ENCODE measurements at places on chromosomes 7 and 10.

- DNase-seq, result no peak
Observed at GRCh38 chr7:121940918-121941317, 68.0 kb downstream of the PTPRZ1 start.

GRCh38 chr10:75660823-75661222 lies 229.4 kb downstream of the LRMDA start:
- DNase-seq, result no peak

- no peak for DNase-seq
Observed at GRCh38 chr10:7487528-7487927, 76.7 kb upstream of the SFMBT2 start.

DNA sequence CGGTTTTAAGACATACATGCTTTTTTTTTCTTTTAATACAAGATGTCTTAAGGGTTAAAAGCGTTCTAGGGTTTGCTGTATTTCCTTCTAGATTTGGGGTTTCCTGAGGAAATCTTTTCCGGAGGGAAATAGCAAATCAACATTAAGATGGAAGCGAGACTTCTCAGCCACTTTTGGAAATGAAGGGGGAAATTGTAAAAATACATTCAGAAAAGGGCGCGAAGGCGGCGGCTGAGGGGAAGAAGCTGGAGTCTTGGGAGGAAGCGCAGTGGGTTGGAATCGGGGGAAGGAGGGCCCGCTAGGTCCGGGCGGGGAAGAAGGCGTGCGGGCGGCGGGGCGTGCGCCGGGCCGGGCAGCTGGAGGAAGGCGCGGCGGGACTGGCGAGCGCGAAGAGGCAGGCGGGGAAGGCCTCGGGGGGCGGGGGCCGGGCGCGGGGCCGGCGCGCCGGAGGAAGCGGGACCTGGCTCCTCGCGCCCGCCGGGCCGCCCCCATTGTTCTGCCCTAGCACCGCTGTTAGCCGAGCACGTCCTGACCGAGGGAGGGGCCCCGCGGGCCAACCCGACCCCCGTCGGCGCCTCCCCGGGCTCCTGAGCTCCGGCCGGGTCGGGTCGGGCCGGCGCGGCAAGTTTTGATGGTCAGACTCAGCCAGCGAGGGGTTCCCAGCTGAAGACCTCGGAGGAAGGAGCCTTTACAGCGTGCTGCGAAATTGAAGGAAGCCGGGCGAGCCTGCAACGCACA lies 1.5 kb upstream of the SKIDA1 start:
- DNase-seq, result no peak

DNA sequence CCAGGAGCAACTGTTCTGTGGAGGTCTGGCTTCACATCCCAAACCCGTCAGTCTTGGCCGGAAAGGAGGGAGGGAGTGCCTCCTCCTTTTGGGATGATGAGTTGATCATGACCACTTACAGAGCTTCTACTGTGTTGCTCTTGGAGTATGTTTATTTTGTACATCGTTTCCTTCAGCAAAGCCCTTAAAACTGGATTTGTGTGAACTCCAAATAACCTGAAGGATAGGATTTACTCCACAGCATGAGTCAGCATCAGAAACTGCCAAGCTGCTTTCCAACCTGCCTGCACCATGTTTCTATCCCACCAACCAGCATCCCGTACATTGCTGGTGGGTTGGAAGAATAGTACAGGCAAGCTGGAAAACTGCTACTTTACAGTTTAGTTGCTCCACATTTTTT lies 3.5 kb downstream of the CCDC201 start:
- no peak for DNase-seq

DNA sequence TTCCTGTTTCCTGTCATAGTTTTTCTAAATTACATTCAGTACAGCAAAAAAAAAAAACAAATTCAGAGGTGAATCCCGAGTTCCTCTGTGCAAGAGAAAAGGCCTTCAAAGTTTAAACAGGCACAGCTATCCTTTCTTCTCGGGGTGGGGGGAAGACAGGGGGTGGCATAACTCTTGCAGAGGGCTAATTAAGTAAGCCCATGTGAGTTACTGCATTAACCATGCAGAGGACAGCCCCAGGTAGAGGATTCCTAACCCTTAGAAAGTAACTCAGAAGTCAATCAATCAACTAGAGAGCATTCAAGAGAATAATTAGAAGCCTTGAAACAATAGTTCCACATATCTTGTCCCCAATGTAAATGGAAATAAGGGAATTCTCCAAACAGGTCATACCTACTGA lies 170.9 kb downstream of the CSTF2T start:
- DNase-seq, result no peak

DNA sequence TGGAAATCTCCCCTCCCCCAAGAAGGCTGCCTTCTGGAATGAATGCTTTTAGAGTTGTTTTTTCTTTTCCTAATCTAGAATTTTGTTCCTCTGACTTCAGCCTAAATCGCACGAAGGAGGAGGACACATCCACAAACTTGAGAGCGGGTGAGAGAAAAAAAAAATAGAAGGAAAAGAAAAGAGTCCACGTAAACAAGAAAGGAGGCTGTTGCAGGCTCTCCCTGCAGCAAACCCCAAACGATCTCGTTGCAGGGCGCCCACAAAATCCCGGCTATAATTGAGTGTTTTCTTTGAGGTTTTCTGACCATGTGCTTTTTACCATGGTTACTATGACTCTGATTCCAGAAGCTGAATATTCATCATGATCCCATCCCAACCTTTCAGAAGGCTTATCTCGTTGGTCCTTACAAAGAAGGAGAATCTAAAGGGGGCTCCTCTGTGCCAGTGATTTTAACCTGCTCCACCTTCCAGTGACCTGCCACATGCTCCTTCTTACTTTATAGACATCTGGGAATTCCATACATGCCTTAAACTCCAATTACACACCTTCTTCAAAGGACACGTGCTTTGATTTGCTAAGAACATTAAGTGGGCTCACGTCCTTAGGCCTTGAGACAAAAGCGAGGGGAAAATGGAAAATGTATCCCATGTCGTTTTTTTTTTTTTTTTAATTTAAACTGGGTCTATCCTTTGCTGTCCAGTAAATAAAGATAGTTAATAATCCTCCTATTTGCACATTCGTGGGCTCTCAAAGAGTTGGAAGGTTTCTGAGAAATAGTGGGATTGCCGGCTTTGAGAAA lies 5.8 kb downstream of the TWIST1 start:
- DNase-seq, result no peak

GRCh38 chr10:34102237-34102673 lies 712.8 kb downstream of the PARD3 start:
- DNase-seq, result no peak
